Right lobe of liver (tissue), 6 donors: ENCODE measurements at places on chromosomes 11 and 22. TPM values are rescaled to one million over a fixed set of nuclear protein-coding genes. Genes with fewer than 3 reads are reported as not detected.

DNA sequence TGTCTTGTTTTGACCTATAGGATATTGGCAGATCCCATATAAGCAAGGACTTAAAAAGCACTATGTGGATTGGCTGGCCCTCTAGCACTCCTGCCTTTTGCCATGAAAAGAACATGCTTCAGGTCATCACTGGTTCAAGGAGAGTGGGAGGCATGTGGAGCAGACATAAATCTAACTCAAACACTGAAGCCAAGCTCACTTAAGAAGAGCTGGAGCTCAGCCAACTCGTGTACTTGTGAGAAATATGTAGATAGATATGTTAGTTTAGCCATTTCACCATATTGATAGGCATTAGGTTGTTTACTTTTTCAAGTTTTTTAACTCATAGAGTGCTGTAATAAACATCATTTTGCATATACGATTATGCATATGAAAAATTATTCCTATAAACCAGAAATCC is 19.9 kb upstream of the BBOX1 start:
- no peak for DNase-seq
- no peaks in the 10 kb centered on the region for H3K27me3 ChIP-seq
- no peaks in the 10 kb centered on the region for H3K36me3 ChIP-seq
- no peak overlapping the region for H3K27ac ChIP-seq
- H3K4me1 ChIP-seq: no peaks in the 10 kb centered on the region
- H3K4me3 ChIP-seq: no peak overlapping the region

DNA sequence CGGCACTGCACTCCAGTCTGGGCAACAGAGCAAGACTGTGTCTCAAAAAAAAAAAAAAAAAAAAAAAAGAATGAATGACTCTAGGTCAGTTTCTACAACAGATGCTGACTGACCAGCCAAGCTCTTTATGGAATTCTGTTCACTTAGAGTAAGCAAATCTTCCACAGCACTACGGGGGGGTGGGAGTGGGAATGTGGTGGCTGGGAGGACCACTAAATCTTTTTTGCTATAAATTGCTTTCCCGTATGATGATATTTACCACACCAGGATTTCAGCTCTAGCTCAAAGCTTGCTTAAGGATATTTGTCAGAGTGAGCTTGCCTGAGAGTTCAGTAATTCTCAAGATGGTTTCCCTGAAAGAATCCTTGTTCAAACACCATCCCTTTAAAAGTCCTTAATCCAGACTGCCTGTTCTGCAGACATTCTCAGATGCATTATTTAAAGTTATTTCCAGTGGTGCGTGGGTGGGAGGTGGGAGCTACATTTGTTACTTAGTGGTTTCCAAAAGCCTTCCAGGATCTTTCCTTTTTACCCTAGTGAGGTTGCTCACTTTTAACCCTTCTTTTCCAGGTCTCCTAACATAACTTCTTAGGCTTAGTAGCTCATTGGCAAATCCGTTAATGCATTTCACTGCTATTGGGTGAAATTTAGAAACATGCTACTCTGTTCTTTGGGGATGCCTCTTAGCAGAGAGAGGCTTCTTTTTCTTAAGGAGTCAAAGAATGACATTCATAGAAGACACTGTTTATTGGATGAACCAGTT is 65.9 kb downstream of the UBASH3B start:
- no peak overlapping the region for H3K27ac ChIP-seq
- no peaks in the 10 kb centered on the region for H3K36me3 ChIP-seq
- DNase-seq: no peak
- H3K27me3 ChIP-seq: no peaks in the 10 kb centered on the region
- H3K4me1 ChIP-seq: no peaks in the 10 kb centered on the region

DNA sequence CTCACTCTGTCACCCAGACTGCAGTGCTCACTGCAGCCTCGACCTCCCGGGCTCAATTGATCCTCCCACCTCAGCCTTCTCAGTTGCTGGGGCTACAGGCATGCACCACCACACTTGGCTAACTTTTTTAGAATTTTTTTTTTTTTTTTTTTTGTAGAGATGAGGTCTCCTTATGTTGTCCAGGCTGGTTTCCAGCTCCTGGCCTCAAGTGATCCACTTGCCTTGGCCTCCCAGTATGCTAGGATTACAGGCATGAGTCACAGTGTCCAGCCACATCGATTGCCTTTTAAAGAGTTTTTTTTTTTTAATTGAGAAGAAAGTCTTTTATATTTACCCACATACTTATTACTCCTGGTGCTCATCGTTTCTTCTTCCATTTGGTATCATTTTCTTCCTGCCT is 30.0 kb downstream of the PARVG start:
- no peak for DNase-seq
- no peaks in the 10 kb centered on the region for H3K27me3 ChIP-seq
- H3K4me3 ChIP-seq: no peak overlapping the region
- no peaks in the 10 kb centered on the region for H3K36me3 ChIP-seq

GRCh38 chr22:29062286-29062821 is 723 bp upstream of the C22orf31 start:
- no peaks in the 10 kb centered on the region for H3K36me3 ChIP-seq
- H3K27me3 ChIP-seq: no peaks in the 10 kb centered on the region
- no peak overlapping the region for H3K27ac ChIP-seq
- H3K4me3 ChIP-seq: no peak overlapping the region

DNA sequence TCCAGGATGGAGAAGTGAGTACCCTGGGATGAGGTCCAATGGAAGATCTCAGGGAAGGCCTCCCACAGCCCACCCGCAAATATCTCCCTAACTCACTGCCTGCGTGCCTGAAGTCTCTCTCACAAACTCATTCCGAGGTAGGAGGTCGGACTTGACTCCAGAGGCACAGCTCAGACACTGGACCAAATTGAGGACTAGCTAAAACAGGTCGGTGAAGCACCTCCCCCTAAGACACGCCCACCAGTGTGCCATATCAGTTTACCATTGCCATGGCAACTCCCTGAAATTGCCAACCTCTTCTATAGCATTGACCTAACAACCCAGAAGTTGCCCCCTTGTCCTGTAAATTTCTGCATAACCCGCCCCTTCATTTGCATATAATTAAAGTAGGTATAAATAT is 17.5 kb downstream of the RPL3 start:
- no peaks in the 10 kb centered on the region for H3K36me3 ChIP-seq
- no peak overlapping the region for H3K4me3 ChIP-seq
- H3K4me1 ChIP-seq: peaks cover 50% of the 10 kb centered on the region
- H3K27me3 ChIP-seq: no peaks in the 10 kb centered on the region

GRCh38 chr22:30233582-30233981 is 13.0 kb downstream of the LIF start:
- H3K36me3 ChIP-seq: no peaks in the 10 kb centered on the region
- H3K27ac ChIP-seq: no peak overlapping the region
- H3K4me1 ChIP-seq: no peaks in the 10 kb centered on the region

- H3K4me1 ChIP-seq: no peaks in the 10 kb centered on the region
- no peak overlapping the region for H3K27ac ChIP-seq
- no peak overlapping the region for H3K4me3 ChIP-seq
- no peaks in the 10 kb centered on the region for H3K27me3 ChIP-seq
These were observed 7.6 kb downstream of the MS4A4E start for GRCh38 chr11:60235321-60235720.

DNA sequence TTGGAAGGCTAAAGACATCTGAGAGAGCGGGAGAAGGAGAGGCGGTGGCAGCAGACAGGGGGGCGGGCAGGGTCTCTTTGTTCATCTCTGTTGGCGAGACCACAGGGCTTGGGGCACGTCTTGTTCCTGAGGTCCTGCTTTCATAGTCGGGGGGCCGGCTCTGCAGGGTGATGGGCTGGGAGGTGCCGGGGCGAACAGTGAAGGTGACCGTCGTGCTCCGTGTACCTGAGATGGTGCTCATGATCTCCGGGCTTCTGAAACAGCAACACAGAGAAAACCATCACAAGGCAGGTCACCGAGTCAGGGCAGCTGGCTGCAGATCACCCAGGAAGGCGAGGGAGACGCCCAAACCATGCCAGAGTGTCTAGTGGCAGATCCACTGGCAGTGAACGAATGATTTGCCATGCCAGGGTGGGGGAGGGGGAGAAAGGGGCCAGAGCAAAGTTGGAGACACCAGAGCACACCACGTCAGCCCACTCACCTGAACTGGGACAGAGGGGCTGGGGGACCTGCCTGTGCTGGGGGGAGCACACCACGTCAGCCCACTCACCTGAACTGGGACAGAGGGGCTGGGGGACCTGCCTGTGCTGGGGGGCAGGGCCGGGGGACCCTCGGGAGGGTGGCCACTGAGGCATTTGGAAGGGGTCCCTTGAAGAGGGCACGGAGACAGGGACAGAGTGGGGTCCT is 75.0 kb downstream of the CTTN start:
- H3K36me3 ChIP-seq: no peaks in the 10 kb centered on the region
- H3K27me3 ChIP-seq: no peaks in the 10 kb centered on the region
- H3K4me3 ChIP-seq: no peak overlapping the region
- no peak overlapping the region for H3K27ac ChIP-seq
- no peak for DNase-seq

The CDPF1 gene
- 3.8 TPM for total RNA-seq

The POU2AF3 gene
- total RNA-seq: 0.43 TPM
